Myocyte (in vitro differentiated cells): ENCODE measurements at places on chromosomes 4 and X. TPM values are rescaled to one million over a fixed set of nuclear protein-coding genes. Genes with fewer than 3 reads are reported as not detected.

The NOX1 gene
- 0.10 and 0.11 TPM in 2 replicates for total RNA-seq

The USP26 gene
- not detected in 2 replicates for total RNA-seq

The SLC2A9 gene
- 0.68 and 0.72 TPM in 2 replicates for total RNA-seq

The RIBC1 gene
- 0.16 and 1.1 TPM in 2 replicates for total RNA-seq

The SPARCL1 gene
- 0.26 and 0.80 TPM in 2 replicates for total RNA-seq

The ZAR1 gene
- total RNA-seq = not detected in 2 replicates

The FAM9C gene
- total RNA-seq = 0.40 and 6.3 TPM in 2 replicates

The PARM1 gene
- total RNA-seq = 1.3 and 2.3 TPM in 2 replicates

The MMRN1 gene
- not detected in 2 replicates for total RNA-seq

DNA sequence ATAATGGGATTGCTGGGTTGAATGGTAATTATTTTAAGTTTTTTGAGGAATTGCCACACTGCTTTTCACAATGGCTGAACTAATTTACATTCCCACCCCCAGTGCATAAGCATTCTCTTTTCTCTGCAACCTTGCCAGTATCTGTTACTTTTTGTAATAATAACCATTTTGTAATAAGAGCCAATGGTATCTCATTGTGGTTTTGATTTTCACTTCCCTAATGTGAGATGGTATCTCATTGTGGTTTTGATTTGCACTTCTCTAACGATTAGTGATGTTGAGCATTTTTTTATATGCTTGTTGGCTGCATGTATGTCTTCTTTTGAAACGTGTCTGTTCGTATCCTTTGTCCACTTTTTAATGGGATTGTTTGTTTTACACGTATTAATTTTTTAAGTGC lies 213.1 kb upstream of the HDX start:
- no peak for DNase-seq

GRCh38 chrX:118853596-118853995 lies 30.0 kb downstream of the ZCCHC12 start:
- no peak for DNase-seq

DNA sequence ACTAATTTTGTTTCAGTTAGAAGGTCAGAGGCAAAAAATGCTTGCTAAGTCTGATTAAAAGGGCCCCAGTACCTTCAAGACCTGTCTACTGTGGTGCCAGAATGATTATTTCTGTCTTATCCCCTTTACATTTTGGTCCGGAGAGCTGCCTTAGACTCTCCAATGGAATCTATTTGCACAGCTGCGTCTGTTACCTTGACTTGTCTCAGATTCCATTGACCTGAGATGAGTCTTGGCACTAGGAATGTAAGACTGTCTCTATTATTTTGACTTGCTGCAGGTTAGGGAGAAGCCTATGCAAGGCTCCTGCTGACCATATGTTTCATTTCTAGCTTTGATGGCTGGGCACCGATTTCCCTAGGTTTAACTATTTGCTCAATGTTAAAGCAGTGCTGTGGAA lies 457.6 kb downstream of the KCTD8 start:
- no peak for DNase-seq

- DNase-seq = peak; percentile 83
These were observed 587 bp downstream of the CD99 start for GRCh38 chrX:2691543-2692220.

- no peak for DNase-seq
These were observed 115.1 kb downstream of the FRYL start for GRCh38 chr4:48664938-48665337.

- DNase-seq = no peak
These were observed 248.2 kb downstream of the CAMK2D start for GRCh38 chr4:113513382-113513781.

GRCh38 chrX:42096265-42096920 lies 173.0 kb upstream of the CASK start:
- DNase-seq = peak; percentile 53

GRCh38 chr4:158131027-158131426 lies 41.8 kb downstream of the GASK1B start:
- DNase-seq = no peak

GRCh38 chrX:17597836-17598439 lies 139.4 kb upstream of the SCML1 start:
- peak; percentile 69 for DNase-seq

DNA sequence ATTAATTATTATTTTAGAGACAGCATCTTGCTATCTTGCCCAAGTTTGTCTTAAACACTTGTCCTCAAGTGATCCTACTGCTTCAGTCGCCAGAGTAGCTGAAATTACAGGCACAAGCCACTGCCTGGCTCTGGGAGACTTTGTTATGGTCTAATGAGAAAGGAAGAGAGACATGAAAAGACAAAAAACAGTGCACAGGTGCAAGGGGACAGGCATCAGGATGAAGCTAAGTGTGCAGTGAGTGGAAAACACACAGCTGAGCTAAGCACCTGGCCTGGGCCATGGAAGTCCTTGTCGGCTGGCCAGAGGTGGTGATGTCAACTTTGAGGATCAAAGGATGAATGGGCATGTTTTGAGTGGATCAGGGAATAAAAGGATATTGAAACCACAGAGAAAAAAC lies 102.7 kb downstream of the HS3ST1 start:
- DNase-seq = no peak

- peak; percentile 50 for DNase-seq
These were observed 18.7 kb downstream of the SGMS2 start for GRCh38 chr4:107843391-107843790.

DNA sequence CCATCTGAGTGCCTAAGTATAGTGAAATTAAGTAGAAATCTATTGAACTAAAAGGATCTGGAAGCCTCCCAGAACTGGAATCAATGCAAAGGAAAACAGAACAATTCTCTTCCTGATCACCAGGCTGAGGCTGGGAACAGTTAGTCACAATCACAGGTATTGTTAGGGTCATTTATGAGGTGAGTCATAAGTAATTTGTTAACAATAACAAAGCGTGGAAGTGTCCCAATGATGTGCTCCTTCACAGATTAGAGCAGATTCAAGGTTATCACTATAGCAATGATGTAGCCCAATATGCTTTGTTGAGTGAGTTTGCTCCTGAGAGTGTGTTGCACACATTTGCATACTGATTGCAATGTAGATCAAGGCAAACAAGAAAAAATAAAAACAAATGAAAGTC lies 228.1 kb downstream of the ZNF674 start:
- no peak for DNase-seq

GRCh38 chr4:43816116-43816515 lies 632.5 kb downstream of the KCTD8 start:
- peak; percentile 0 for DNase-seq

DNA sequence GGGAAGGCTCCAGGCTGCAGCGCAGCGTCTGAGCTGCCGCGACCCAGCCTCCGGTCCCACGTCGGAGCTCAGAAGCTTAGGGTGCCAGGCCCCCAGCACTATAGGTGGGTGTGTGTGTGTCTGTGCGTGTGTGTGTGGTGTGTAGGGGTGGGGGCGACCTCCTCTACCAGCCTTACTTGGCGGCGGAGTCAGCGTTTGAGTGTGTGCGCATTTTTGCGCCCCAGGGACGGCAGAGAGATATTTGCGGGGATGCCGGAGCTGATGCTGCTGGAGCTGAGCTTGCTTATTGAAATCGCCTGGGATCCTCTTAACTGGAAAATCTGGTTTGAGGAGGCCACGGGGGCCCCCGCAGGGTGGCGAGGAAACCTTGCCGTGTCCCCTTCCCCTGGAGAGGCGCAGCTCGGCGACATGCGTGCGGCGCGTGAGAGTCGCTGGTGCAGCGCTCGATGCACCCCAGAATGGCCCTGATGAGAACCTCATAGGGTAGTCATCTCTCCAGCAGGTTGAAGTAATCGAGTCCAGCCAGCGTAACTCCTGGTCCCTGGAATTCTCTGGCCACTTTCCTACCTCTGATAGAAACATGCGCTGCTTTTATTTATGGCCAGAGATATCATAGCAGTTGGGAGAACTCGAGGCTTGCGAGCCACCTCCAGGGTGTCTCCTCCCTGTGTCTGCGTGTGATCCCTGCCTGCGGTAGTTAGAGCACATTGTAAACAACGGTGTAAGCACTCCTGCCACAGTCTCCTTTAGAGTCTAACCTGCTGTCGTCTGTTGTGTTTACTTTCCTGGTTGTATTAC lies 2.7 kb downstream of the ADGRL3 start:
- no peak for DNase-seq

DNA sequence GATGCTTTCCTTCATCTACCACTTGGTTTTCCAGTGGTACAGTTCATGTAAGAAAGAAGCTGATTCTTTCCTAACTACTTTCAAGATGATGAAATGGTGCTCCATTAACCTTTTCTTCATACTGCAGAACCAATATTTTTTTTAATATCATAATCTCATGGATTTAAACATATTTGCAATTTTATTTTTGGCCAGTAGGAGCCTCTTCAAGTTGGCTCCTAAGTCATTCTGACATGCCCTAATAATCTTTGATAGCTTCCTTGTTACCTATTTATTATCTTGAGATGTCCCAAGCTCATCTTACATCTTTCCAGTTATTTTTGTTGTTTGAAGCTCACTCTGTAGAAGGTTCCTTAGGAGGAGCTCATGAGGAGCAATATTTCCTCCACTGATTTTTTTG lies 170.2 kb downstream of the APBB2 start:
- no peak for DNase-seq

DNA sequence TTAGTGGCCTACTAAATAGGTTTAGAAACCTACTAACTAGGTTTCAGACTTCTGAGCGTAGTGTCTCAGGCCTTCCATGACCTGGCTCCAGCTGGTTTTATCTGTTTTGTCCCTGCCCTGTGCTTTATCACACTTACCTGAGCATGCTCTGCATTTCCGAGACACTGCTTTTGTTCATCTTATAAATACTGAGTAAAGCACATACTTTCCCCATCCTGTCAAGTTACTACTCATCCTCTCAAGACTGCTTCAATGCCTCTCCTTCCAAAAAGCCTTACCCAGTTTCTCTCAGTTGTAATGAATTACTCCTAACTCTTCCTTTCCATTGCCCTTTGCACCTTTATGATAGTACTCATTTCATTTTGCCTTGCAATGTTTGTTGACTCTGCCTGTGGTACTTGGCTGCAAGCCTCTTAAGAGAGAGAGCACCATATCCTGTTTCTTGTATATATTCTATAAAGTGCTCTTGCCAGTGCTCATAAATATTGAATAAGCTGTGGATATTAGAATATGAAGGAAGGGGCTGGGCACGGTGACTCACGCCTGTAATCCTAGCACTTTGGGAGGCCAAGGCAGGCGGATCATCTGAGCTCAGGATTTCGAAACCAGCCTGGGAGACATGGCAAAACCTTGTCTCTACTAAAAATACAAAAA lies 34.4 kb downstream of the SLAIN2 start:
- peak; percentile 43 for DNase-seq

GRCh38 chr4:186116697-186117096 lies 12.2 kb downstream of the FAM149A start:
- no peak for DNase-seq

DNA sequence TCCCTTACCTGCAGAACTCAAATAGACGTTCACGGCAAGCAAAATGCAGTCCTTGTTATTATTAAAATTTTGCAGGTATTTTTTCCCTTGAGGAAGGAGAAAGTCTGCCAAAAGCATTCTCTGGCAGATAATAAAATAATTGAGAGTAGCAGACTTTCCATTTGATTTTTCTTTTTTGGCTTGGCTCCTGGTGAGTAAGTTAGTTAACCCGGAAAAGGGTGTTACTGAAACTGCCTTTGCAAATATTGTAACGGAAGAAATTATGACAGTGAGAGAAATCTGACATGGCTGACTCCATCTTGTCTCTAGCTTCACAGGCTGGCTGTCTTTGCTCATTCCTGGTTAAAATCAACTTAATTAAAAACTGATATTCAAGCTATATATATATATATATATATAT lies 100.5 kb downstream of the GPR143 start:
- no peak for DNase-seq
